Vagina (tissue), 2 donors: ENCODE measurements at places on chromosomes 4 and X.

GRCh38 chr4:81522711-81523110, 51.0 kb upstream of the RASGEF1B start:
- no peak for DNase-seq

- no peak for DNase-seq
Observed at GRCh38 chrX:75968293-75968692, 183.2 kb upstream of the MAGEE2 start.

GRCh38 chr4:44326741-44327140, 121.9 kb downstream of the KCTD8 start:
- DNase-seq, result no peak

GRCh38 chrX:69285881-69286564, 120.8 kb upstream of the PJA1 start:
- DNase-seq, result no peak

DNA sequence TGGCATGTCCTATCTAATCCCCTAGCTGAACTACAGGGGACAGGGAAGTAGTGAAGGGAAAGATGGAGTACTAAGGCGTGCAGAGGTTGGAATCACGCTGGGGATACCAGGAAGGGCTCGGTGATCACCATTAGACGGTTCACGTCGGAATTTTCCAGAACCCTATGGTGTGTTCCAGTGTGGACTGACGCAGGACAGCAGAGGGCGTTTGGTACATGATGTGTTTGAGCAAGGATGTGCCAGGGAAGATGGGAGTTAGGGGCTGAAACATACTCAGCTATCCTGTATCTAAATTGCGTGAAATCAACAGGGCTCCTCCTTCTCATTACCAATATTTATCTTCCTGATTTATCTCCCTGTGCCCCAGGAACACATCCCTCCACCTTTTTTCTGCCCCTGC, 33.7 kb downstream of the PRPS2 start:
- DNase-seq, result no peak

DNA sequence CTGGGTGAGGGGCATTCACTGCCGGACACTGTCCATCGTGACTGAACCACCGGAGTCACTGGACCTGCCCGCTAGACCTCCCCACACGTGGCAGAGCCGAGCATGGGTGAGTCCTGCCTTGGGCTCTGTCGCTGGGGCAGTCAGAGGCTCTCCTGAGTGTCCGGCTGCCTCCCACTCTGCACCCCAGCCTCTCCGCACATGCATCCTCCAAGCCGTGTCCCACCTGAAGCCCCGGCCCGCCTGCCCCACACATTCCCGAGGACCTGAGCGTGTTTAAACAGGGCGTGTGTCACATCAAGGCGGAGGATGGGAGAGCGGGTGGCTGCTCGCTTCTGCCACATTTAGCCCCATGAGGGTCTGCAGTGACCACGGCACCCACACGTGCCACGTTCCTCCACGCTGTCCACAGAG, 4.7 kb downstream of the CPLX1 start:
- no peak for DNase-seq

GRCh38 chr4:78610546-78611214, 59.1 kb downstream of the ANXA3 start:
- DNase-seq, result no peak

GRCh38 chr4:21964762-21965319, 16.3 kb upstream of the KCNIP4 start:
- no peak for DNase-seq

- DNase-seq, result no peak
Observed at GRCh38 chrX:66022632-66023384, 17.1 kb downstream of the VSIG4 start.

- no peak for DNase-seq
Observed at GRCh38 chr4:94472056-94472826, 20.5 kb downstream of the PDLIM5 start.

- DNase-seq, result no peak
Observed at GRCh38 chr4:27007507-27007906, 146.9 kb downstream of the STIM2 start.

DNA sequence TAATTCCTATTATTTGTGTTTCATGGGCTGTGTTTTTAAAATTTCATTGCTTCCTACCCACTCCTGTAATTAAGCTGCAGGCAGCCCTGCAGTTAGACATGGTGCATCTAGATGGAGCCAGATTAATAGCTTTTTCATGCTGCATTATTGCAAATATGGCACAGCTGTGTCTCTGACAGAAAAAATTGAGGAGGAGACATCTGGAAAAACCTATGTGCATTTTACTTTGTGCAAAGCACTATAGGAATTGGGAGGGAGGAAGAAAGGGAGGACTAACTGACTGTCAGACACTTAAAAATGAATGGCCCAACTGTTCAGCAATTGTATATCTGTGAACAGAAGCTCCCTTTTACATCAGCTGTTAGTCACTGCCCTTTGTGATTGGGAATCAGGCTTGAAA, 8.1 kb upstream of the RPGR start:
- DNase-seq, result no peak

DNA sequence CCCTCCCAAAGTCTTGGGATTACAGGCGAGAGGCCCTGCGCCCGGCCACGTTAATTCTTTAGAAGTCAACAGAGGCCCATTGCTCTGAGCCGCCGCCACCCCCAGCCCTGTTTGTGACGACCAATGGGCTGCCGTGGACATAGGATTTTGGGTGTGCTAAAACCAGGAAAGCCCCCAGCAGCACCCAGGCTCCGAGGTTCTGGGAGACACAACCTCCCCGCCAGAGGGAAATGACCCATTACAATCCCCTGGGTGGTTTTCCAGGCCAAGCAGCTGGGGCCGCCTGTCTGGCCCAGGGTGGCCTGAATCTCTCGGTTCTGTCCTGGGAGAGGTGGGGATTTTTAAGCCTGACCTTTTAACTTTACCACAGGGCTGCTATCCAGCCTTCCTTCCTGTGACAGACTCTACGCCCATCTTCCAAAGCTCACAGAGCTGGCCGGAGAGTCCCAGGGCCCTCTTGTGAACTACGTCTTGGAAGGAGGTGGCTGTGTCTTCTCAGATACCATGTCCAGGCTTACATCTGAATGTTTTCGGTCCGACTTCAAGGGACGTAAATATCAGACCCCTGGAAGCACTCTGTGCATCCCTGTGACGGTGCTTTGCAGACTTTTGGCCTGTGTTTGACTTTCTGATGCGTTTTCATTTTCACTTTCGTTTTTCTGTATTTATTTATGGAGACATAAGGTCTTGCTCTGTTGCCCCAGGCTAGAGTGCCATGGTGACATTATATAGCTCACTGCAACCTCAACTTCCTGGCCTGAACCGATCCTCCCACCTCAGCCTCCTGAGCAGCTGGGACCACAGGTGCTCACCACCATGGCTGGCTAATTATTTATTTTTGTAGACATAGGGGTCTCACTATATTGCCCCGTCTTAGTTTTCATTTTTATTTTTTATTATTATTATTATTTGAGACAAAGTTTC, 36.0 kb downstream of the P2RY8 start:
- DNase-seq, result no peak

GRCh38 chrX:6052111-6052745, 176.4 kb downstream of the NLGN4X start:
- DNase-seq, result no peak

GRCh38 chrX:119374736-119375135, 24.4 kb upstream of the SLC25A43 start:
- no peak for DNase-seq

DNA sequence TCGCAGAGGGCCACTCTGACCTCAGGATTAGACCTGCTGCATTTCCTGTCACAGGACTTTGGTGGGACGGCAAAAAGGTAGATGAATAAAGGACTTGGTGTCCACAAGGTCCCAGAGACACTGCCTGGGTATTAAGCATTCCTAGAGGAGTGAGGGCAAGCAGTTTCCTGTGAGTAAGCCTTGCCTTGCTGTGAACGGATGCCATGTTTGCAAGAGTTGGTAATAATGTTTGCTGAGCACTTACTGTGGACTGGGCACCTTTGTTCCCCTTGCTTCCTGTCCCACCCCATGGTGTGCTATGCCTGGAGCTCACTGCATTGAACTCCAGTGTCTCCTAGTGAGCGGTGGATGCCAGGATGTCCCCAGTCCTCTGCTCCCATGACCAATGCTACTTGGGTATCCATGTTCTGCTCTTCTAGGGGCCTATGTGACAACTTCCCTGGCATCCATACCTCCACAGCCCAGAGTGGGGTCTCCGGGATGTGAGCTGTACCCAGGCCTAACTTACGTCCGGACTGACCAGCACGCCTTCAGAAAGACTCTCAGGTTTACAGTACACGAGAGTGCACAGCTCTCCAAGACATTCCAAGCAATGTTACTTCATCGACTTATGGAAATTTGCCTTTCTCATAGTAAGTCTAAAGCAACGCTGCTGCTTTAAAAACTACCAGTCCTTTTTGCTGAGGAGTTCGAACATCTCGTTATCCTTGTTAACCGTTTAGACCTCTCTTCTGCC, 95.5 kb upstream of the MSX1 start:
- DNase-seq, result no peak

DNA sequence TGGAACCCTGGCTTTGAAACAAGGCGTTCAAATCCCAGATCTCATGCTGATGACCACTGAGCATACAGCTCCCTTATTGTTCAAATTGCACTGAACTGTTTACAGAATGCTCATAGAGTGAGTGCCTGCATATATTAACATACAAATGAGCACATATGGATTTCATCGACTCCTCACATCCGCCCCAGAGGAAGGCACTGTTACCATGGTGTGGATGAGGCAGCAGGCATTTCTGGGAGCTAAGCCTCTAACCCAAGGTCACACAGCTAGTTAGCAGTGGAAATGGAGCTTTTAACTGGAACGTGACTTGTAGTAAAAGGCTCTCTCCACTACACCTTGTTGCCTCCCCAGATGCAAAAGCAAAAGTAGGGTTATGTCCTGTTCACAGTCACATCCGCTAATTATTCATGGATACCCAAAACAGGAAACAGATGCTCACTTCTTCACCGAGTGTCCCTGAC, 289.7 kb downstream of the STK32B start:
- no peak for DNase-seq

DNA sequence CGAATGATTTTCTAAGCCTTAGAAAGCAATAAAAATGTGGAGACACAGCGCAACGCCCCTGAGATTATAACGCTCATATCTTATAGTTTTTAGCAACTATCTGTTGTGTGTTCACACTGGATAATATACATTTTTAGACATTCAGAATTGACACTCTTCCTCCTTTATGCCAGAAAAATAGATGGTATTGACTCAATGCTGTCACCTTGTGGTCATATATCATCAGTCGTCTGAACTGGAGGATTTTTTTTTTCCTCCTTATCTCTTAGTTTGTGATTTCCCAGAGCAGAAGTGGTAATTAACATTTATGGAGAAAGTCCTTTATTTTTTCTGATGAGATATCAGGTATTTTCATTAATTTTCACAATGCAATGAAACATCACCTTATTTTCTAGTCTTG, 759.6 kb downstream of the RAB28 start:
- no peak for DNase-seq

DNA sequence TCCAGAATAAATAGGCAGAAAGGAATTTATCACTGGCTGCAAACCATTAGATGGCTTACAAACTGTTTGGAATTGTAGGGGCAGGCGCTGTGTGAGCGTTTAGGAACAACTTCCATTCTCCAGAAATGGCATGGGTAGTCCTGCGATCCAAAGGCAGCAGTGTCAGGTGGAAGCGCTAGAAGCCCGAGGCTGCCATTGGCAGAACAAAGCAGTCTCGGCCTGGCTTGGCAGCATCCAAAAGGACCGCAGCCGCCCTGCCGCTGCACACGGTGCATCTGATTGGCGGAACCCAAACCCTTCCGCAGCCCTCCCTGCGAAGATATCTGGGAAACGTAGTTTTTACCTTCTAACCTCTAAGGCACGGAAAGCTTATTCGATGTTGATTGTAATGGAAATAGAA, 23.6 kb upstream of the YTHDC1 start:
- DNase-seq, result no peak

- no peak for DNase-seq
Observed at GRCh38 chr4:150045410-150045809, 32.8 kb upstream of the DCLK2 start.

DNA sequence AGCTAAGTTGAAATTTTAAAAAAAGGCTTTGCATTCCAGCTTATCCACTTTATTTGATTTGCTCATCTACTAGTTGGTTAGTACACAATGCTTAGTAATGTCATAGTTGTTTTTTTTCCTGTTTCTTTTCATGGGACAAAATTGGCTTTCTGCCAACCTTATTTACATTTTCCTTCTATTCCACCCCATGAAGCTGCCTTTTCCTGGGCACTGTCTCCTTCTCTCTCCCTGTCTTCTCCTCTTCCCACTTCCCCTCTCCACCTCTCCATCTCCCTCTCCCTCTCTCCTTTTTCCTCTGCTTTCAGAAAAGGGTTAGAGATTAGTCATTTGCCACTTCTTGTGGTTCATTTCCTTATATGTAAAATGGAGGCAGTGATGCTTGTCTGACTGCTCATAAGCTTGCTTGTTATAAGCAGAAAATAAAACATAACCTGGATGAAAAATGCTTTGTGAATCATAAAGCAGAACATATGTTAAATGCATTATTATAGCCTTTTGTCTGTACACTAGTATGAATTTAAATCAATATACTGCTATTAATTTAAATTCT, 181.9 kb downstream of the CEP135 start:
- no peak for DNase-seq

GRCh38 chr4:127463883-127464282, 168.9 kb upstream of the INTU start:
- no peak for DNase-seq

DNA sequence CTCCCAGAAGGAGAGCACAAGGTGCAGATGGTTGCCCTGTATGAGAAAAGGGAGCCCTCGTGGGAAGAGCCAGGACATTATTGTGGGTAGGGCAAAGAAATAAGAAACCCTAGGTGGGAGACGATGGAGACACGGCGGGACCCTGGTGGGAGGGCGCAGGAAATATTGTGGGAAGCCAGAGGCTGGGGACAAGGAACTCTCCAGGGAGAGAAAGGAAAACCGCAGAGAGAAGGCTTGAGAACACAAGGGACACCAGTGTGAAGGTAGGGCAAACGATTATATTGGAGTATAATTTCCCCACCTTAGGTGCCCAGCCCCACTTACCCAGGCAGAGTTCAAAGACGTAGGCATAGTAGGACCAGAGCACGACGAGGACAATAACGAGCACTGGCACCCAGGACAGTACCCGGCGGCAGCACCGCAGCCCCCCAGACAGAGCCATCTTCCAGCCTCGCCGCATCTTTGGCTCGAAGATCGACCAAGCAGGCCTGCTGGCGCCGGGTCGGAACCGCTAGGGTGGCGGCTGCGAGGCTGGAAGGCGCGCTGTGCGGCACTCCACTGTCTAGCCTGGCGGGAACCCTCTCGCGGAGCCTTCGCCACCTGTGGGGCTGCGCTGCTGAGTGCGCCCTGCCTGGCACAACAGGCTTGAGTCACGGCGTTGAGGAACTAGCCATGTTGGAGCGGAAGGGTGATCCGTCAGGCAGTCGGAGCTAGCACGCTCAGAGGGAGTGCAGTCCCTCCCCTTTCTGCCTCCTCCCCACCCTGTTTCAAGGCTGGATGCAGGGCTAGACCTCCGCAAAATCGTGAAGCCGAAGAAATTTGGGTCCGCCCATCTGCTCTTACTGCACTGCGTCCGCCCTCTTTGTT, at the start of gene ZDHHC15:
TSS of gene ZDHHC15 (minus strand) at position 473 of the 867 bp plus-strand sequence. CDS start at position 460, 13 bp downstream.
- no peak for DNase-seq
